Activated T-cell treated with anti-CD3 and anti-CD28 coated beads for 24 hours (primary cell): ENCODE measurements at places on chromosomes 3 and 15.

DNA sequence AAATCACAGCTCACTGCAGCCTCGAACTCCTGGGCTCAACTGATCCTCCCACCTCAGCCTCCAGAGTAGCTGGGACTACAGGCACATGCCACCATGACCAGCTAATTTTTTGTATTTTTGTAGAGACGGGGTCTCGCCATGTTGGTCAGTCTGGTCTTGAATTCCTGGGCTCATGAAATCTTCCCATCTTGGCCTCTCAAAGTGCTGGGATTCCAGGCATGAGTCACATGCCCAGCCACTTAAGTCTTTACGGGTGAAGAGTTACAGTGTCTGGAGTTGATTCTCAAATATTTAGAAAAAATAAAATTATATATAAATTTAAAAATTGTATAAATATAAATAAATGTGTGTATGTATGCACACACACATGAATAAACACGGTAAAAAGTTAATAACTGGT lies 14.5 kb upstream of the KBTBD12 start:
- DNase-seq: no peak

GRCh38 chr3:159082519-159082918 lies 280.7 kb downstream of the MFSD1 start:
- no peak for DNase-seq

DNA sequence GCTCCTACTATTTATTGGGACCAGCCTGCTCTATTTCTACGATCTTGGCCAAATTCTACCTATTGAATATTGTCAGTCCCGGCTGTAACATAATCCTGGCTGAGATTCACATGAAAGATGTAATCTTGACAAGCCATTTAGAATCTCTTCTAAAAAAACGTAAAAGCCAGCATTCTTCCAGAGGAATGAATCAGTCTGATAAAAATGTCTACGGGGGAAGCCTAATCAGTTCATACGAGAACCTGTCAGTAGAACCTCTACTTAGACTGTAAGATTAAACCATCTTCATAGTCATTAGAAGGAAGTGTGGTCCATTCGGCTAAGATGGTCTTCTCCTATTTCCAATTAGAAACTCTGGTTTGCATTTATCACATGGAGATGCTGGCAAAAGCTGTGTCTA lies 147.2 kb upstream of the WNT5A start:
- DNase-seq: no peak

DNA sequence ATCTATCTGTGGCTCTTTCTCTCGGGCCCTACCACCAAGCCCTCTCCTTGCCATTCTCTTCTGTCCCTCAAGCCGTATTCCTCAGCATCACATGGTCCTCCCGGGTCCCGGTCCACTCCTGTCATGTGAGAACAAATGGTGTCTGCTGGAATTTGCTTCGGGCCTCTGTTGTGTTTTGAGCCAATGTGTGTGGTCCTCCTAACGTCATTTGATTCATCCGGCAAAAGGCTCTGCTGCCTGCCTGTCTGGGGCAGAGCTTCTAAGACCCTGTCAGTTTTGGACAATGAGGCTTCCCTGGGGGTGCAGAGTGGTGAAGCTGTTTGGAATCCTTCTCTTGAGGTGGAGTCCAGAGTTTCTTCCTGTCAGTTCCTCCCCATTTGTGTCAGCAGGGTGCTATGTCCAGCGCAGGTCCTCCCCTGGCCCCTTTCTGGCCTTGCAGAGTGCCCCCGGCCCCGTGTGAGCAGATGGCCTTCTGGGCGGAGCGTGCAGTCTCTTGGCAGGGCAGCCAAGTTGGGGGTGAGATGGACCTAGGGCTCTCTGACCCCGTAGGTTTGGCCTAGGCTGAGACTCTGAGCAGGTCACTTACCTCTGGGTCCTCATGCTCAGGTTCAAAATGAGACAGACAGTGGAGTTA lies 93.6 kb downstream of the APBA2 start:
- no peak for DNase-seq

GRCh38 chr3:27659279-27660021 lies 62.7 kb downstream of the EOMES start:
- DNase-seq: peak; percentile 24

- no peak for DNase-seq
These were observed 100.7 kb downstream of the LRTM1 start for GRCh38 chr3:54827056-54827687.

DNA sequence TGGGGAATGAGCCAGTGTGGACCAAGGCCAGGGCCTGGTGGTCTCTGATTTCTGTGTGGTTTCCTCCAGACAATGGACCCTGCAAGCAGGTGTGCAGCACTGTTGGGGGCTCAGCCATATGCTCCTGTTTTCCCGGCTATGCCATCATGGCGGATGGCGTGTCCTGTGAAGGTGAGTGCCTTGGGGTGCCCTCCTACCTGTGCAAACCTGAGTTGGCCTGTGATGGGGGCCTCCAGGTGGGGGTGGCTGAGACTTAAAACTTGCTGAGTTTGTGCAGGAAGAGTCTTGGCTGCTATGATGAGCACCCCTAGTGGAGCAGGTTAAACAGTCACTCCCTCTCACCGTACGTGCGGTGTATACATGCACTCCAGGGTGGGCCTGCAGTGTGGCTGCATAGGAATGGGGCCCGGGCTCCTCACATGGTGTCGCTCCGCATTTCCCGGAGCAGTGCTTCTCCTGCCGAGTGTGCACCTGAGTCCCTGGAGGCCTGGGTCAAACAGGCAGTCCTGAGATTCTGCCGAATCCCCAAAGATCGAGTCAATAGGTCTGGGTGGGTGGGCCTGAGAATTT lies 70.8 kb downstream of the FBLN2 start:
- no peak for DNase-seq

GRCh38 chr15:99753066-99753465 lies 19.8 kb upstream of the LYSMD4 start:
- no peak for DNase-seq

- no peak for DNase-seq
These were observed 273.6 kb downstream of the THRB start for GRCh38 chr3:24220859-24221657.

DNA sequence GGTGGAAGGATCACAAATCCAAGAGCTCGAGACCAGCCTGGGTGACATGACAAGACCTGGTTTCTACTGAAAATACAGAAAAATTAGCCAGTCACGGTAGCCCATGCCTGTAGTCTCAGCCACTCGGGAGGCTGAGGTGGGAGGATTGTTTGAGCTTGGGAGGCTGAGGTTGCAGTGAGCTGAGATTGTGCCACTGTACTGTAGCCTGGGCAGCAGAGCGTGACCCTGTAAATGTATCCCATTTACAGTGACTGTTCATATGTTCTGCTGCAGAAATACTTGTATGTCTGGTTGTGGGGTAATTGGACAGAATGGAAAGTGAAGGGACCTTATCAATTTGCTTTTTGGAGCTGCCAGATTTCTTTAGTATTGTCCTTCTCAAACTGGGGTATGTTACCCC lies 24.9 kb downstream of the ATG7 start:
- no peak for DNase-seq

DNA sequence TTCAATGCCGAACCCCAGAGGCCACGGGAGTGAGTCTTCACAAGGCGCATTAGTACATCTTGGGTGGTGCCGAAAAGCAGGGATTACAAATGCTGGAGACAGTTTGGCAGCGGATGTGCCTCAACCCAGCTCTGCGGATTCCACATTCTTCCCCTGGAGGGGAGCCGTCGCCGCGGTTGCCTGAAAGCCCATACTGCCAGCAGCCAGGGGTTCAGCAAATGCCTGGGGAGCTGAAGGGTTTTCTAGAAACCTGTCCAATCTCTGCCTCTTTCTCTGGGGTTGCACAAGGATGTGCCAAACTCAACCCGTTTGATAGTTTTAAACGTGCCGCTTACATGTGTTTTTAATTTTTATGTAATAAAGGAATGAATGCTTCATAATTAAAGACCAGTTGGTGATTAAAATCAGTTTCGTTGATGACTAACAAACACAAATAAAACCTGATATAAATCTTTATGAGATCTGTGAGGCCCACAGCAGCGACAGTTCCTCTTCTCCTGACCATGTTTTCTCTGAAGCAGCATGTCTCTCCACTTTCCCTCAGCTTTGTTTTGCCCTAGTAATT lies 74.6 kb upstream of the LEKR1 start:
- no peak for DNase-seq

DNA sequence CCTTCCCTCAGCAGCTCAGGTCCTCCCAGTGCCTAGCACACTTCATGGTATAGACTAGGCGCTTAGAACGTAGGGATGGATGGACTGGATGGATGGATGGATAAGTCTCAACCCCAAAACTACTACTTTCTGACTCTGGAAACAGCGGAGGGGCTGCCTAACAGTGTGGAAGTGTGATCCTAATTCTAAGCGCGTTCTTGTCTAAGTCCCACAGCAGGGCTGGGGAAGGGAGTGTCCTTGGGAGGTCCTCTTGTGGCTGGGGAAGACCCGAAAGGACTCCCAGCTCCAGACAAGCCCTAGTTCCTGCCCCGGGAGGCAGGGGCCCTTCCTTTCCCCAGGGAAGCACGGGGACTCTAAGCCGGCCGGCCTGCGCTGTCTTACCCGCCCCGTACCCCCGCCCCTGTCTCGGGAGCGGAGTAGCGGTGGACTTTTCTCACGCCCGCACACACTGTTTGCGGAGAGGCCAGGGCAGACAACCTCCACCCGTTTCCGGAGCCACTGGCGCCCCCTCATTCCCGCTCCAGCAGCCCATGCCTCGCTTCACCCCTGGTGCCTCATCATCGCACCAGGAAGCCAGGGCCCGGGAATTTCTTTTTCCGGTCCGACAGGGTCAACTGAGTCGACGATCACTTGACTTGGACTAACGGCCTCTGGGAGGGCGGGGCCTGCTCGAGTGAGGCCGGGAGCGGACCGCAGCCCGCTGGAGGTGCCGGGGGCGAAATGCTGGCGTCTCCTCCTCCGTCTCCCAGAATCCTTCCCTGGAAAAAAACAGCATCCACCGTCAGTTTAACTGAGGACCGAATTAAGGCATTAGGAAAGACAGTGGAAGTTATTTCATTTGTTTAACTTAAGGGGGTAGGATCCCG lies 133.3 kb downstream of the TBC1D2B start:
- DNase-seq: peak; percentile 33

GRCh38 chr3:54660714-54661132 lies 267.1 kb downstream of the LRTM1 start:
- DNase-seq: no peak

DNA sequence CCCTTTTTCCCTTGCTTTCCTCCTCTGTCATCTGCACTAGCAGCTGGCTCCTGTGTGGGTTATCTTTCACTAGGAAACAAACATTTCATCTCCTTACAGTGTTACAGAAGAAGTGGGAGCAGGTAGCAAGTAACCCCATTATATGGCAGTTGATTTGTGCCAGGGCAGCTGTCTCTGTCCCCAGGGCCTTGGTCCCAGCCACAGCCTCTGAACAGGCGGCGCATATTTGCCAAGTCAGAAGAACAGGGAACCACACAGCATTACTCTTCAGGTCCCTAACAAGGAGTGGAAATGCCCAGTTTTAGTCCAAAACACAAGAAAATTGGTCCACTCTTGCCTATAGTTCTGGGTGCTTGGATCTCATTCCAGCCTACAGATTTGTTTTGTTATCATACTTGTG lies 80.7 kb upstream of the PXYLP1 start:
- no peak for DNase-seq

DNA sequence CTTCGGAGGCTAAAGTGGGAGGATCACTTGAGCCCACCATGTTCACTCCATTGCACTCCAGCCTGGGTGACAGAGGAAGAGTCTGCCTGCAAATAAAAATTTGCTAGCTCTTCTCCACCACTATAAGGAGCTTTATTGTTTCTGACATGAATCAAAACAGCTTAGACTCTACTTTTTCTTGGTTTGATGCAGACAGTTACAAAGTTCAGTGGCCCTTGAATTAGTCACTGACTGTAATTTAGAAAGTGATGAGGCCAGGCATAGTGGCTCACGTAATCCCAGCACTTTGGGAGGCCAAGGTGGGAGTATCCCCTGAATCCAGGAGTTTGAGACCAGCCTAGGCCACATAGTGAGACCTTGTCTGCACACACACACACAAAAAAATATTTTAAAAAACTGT lies 172.4 kb upstream of the CGNL1 start:
- DNase-seq: no peak

- DNase-seq: no peak
These were observed 215.9 kb downstream of the GBE1 start for GRCh38 chr3:81545572-81545971.

GRCh38 chr15:99340347-99340746 lies 89.1 kb downstream of the LRRC28 start:
- no peak for DNase-seq

DNA sequence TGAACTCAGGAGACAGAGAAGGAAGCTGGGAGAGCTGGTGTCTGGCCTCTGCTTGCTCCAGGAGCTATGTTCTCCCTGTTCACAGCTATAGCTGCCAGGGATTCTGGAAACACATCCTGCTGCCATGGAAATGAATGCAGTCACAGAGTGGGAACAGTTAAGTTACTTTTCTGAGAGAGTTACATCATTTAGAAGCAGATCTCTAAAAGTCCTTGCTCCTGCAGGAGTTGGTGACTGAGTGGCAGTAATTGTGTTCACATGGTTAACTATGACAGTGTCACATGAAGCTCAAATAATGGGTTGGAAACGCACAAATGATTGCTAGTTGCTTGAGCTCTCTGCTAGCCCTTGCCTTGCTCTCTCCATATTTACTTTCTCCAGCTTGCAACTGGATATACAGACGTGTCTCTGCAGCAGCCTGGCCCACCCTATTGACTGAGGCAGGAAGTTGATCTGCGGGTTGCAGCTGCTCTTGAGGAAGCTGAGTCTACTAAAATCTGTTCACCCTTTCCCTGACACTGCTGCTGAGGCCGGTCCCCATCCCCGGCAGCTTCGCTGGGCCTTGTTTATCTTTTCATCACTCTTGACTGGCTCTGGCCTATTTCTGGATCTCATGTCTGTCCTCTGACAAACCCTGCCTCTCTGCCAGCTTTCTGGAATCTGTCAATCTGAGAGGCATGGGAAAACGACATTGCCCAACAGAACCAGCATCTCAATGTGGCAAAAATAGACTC lies 16.7 kb upstream of the ISLR start:
- no peak for DNase-seq

DNA sequence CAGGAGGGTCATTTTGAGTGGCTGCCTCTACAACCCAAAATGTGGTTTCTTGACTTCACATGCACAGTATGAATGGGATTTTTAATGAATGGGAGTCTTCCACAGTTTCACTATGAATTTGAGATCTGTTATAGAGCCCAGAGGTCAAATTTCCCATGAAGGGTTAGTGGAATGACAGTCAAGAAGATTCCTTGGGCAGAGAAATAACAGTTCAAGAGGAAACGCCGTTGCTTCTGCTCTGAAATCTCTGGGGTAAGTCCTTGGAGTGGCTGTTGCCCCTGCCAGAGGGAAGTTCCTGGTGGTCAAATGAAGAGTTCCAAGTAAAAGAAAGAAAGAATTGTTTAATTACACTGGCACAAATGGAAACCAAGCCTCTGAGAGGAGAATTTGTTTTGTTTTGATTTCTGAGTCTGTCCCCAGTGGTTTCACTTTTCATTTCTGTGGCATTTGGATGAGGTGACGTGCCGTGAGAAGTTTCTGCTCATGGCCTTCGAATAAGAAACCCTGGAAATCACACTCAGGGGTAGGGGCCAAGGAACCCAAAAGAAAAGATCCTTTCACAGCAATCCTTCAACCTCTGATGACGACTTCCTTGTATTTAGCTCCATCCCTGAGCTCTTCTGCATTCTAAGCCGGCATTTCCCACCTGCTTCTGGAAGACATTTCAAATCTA lies 77.5 kb upstream of the IL12A start:
- no peak for DNase-seq

- no peak for DNase-seq
These were observed 214.1 kb downstream of the SHQ1 start for GRCh38 chr3:72634128-72634527.
